CD8-positive, alpha-beta memory T cell (primary cell): ENCODE measurements at places on chromosomes 2 and 18. TPM values are rescaled to one million over a fixed set of nuclear protein-coding genes. Genes with fewer than 3 reads are reported as not detected.

CABYR gene
- 1.7 TPM for total RNA-seq

KIAA2012 gene
- not detected for total RNA-seq

GALNT13 gene
- total RNA-seq, result not detected

FHOD3 gene
- total RNA-seq, result not detected

PSMA8 gene
- total RNA-seq, result 1.4 TPM

CENPA gene
- total RNA-seq, result 21.6 TPM

KRTCAP3 gene
- total RNA-seq, result 4.0 TPM

TMBIM1 gene
- 92.3 TPM for total RNA-seq

TWIST2 gene
- not detected for total RNA-seq

SULT1C4 gene
- total RNA-seq, result not detected

SPATA3 gene
- not detected for total RNA-seq

EFR3B gene
- 0.20 TPM for total RNA-seq

FTCDNL1 gene
- 3.8 TPM for total RNA-seq

SAP130 gene
- total RNA-seq, result 22.9 TPM

LONRF2 gene
- 0.20 TPM for total RNA-seq

COL3A1 gene
- 0.09 TPM for total RNA-seq

SKOR2 gene
- not detected for total RNA-seq

KYNU gene
- total RNA-seq, result not detected

CDKL4 gene
- 0.13 TPM for total RNA-seq

COQ10B gene
- 23.4 TPM for total RNA-seq

NPPC gene
- total RNA-seq, result not detected

INHBB gene
- not detected for total RNA-seq

ASPRV1 gene
- 0.64 TPM for total RNA-seq

G6PC2 gene
- not detected for total RNA-seq

CFAP53 gene
- total RNA-seq, result 0.53 TPM
